ENCODE measurements at places on chromosomes 3 and 15. TPM values are rescaled to one million over a fixed set of nuclear protein-coding genes. Genes with fewer than 3 reads are reported as not detected.

GRCh38 chr15:87121336-87121735, 1041.7 kb downstream of the AGBL1 start:
- H3K27me3 ChIP-seq, result no peaks in the 10 kb centered on the region
- H3K4me1 ChIP-seq, result no peaks in the 10 kb centered on the region
- no peak overlapping the region for H3K4me3 ChIP-seq
- peak; percentile 24 for DNase-seq
- H3K36me3 ChIP-seq, result no peaks in the 10 kb centered on the region
- H3K27ac ChIP-seq, result no peak overlapping the region

The SCG5 gene
- total RNA-seq, result 46.2 TPM

DNA sequence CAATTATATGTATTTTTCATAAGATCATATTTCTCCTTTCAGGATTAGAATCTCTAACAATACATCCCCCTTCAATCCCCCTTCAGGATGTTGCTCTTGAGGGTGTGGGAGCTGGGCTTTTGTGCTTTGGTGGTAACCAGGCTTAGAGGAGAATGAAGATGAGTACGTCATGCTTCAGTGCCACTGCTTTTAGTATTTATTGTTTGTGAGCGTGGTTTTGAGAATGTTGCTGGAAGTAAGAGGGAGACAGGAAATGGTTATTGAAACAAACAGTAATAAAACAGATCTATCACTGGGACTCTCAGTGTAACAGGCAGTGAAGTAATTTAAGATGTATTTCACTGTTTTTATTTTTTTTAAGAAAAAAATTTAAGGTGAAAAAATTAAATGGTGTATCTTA, 35.3 kb downstream of the GBE1 start:
- H3K27ac ChIP-seq, result peak overlapping the region; percentile 76
- H3K36me3 ChIP-seq, result no peaks in the 10 kb centered on the region
- peaks cover 8% of the 10 kb centered on the region for H3K4me1 ChIP-seq
- peak; percentile 46 for DNase-seq
- H3K4me3 ChIP-seq, result no peak overlapping the region

The KBTBD13 gene
- not detected for total RNA-seq

- H3K4me3 ChIP-seq, result no peak overlapping the region
- peak; percentile 15 for DNase-seq
- no peaks in the 10 kb centered on the region for H3K36me3 ChIP-seq
- no peaks in the 10 kb centered on the region for H3K27me3 ChIP-seq
- no peak overlapping the region for H3K27ac ChIP-seq
These were observed 13.9 kb upstream of the RTP1 start for GRCh38 chr3:187183210-187183862.

The CLDN18 gene
- not detected for total RNA-seq

DNA sequence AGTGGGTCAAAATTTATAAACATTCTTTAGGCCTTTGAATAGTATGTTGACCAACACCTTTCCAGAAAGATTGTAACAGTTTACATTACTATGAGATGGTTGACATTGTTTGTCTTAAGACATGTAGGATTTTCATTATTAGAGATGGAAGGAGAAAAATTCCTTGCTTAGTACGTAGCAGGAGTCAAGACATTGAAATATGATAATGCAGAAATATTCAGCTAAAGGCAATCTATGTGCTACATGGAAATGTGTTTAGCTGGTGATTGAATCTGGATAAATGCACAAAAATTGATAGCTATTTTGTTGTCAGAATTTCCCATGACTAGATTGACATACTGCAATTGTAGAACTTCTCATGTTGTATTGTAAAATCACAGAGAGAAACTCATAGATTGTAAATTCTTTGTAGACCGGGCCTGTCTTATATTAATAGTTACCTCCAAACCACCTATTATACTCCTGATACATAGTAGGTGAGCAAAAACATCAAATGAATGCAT, 370.4 kb upstream of the CBLB start:
- no peak overlapping the region for H3K4me3 ChIP-seq

DNA sequence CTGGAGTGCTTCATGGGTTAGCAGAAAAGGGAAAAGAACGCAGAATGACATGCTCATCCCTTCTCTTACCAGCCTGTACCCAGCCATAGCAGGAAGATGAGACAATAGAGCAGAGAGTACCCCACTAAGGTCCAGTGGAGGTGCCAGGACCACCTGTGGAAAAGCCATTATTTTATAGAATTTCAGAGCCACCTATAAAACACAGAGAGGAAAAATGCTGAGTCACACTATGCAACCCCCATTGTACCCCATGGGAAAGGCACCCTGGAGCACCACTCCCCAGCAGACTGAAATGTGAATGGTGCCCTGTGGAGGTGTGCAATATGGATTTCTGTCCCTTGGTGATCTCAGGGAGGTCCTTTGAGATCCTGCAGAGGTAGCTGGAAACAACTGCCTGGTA, 97.2 kb downstream of the HES1 start:
- H3K36me3 ChIP-seq, result no peaks in the 10 kb centered on the region
- no peaks in the 10 kb centered on the region for H3K4me1 ChIP-seq
- no peak overlapping the region for H3K4me3 ChIP-seq
- no peak for DNase-seq

DNA sequence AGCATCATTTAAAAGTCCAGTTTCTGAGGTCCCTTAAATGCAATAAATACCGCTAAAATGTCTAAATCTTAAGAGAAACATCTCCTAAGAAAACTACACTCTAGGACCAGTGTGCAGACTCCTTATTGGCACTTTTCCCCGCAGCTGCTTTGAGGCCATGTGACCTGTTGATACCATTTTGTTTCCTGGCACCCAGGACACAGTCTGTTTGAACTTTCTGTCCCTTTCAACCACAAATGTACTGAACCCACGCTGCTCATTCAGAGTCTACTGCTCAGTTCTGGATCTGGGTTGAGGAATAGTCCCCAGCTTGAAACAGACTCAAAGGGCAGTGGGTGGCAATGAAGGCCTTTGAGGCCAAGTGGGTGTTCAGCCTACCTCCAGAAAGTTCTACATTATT, 17.1 kb downstream of the LDHAL6B start:
- no peaks in the 10 kb centered on the region for H3K27me3 ChIP-seq
- no peak overlapping the region for H3K4me3 ChIP-seq
- DNase-seq, result peak; percentile 19
- H3K4me1 ChIP-seq, result peaks cover 9% of the 10 kb centered on the region
- peaks cover 5% of the 10 kb centered on the region for H3K36me3 ChIP-seq

- no peak overlapping the region for H3K27ac ChIP-seq
- no peak overlapping the region for H3K4me3 ChIP-seq
- DNase-seq, result peak; percentile 85
- no peaks in the 10 kb centered on the region for H3K27me3 ChIP-seq
- no peaks in the 10 kb centered on the region for H3K36me3 ChIP-seq
- H3K4me1 ChIP-seq, result no peaks in the 10 kb centered on the region
These were observed 250.5 kb downstream of the ADAMTSL3 start for GRCh38 chr15:83904107-83905040.

The AMOTL2 gene
- 74.6 TPM for total RNA-seq

The P3H2 gene
- 4.6 TPM for total RNA-seq
